IMR-90 (cell line): ENCODE measurements at places on chromosomes 2 and 18. TPM values are rescaled to one million over a fixed set of nuclear protein-coding genes. Genes with fewer than 3 reads are reported as not detected.

The FBXO41 gene
- total RNA-seq: 0.54 and 0.83 TPM in 2 replicates

The LIPG gene
- total RNA-seq: under 0.01 TPM in 1 of 2 replicates, not detected in the other

The TUBA4A gene
- total RNA-seq: 21.9 and 26.1 TPM in 2 replicates

The IL36A gene
- total RNA-seq: not detected in 2 replicates

DNA sequence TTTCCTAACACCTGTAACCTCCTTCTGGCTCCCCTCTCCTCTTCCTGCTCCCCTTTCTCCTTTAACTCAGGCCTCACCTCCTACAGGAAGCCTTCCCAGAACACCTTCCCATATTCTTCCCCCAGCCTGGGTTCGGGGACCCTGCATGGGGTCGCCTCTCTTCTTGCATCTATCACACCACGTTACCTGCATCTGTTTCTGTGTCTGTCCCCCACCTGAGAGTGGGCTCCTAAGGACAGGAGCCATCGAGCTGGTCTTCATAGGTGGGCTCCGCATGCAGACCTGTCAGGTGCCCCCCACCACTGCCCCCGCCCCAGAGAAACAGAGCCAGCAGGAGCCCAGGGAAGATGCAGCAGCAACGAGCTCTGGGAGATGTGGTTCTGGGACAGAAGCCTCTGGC is 123.2 kb upstream of the GLI2 start:
- H3K4me1 ChIP-seq: peaks cover 18% of the 10 kb centered on the region
- H3K27me3 ChIP-seq: peaks cover 10% of the 10 kb centered on the region; the same call in 1 of the 2 replicates
- H3K4me3 ChIP-seq: no peak overlapping the region
- DNase-seq: no peak
- no peak overlapping the region for H3K27ac ChIP-seq

GRCh38 chr18:46290440-46291020 is 186.3 kb downstream of the HAUS1 start:
- no peak overlapping the region for H3K4me3 ChIP-seq
- DNase-seq: no peak
- H3K27ac ChIP-seq: no peak overlapping the region
- H3K36me3 ChIP-seq: no peaks in the 10 kb centered on the region

- H3K4me3 ChIP-seq: no peak overlapping the region
- peaks cover 3% of the 10 kb centered on the region; the same call in 1 of the 2 replicates for H3K4me1 ChIP-seq
- no peak for DNase-seq
- no peaks in the 10 kb centered on the region for H3K27me3 ChIP-seq
- no peaks in the 10 kb centered on the region for H3K36me3 ChIP-seq
These were observed 23.9 kb downstream of the CHN1 start for GRCh38 chr2:174981331-174981730.

DNA sequence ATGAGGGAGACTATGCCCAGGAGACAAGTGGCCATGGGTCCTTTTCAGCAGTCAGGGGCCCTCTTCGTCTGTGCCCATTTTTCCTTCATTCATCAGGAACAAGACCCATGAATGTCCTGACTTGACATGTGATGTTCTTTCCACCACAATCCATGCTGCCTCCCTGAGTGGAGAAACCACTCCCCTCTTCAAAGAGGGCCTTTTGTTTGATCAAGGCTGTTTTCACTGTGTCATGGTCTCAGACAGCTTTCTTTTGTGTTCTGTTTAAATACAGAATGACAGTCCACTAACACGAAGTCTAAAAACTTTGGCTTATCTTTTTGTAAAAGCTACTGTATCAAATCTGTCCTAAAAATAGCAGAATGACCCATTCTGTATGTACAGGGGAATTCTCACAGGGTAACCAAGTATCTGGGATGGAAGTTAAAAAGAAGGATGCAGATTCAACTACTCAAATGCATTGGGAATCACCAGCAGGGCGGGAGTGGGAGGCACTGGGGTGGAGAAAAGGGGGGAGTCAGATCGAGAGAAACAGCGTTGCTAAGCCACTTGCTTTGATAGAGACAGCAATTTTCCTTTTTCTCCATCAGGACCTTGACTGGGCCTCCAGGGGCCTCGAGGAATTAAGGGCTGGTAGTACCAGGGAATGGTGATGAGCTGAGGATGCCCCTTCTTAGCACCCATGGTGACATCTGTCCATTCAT is 13.9 kb downstream of the LRP2 start:
- DNase-seq: no peak
- no peaks in the 10 kb centered on the region for H3K36me3 ChIP-seq
- no peaks in the 10 kb centered on the region for H3K4me1 ChIP-seq
- no peak overlapping the region for H3K27ac ChIP-seq
- H3K27me3 ChIP-seq: no peaks in the 10 kb centered on the region

- H3K36me3 ChIP-seq: no peaks in the 10 kb centered on the region
- H3K4me3 ChIP-seq: no peak overlapping the region
- peaks cover 10% of the 10 kb centered on the region for H3K4me1 ChIP-seq
- H3K27ac ChIP-seq: no peak overlapping the region
These were observed 244.5 kb downstream of the TCF4 start for GRCh38 chr18:55343396-55344073.

DNA sequence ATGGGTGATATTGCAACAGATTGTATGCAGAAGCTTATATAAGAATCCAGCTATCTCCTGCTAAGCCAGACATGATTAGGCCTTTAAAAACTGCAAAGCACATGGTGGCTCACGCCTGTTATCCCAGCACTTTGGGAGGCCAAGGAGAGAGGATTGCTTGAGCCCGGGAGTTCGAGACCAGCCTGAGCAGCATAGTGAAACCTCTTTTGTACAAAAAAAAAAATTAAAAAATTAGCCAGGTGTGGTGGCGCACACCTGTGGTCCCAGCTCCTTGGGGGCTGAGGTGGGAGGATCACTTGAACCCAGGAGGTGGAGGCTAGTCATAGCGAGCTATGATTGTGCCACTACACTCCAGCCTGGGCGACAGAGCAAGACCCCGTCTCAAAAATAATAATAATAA is 204.6 kb downstream of the TNS1 start:
- H3K36me3 ChIP-seq: peaks cover 28% of the 10 kb centered on the region
- H3K4me1 ChIP-seq: peaks cover 7% of the 10 kb centered on the region; the same call in 1 of the 2 replicates
- no peak overlapping the region for H3K4me3 ChIP-seq
- DNase-seq: no peak
- H3K27me3 ChIP-seq: no peaks in the 10 kb centered on the region

DNA sequence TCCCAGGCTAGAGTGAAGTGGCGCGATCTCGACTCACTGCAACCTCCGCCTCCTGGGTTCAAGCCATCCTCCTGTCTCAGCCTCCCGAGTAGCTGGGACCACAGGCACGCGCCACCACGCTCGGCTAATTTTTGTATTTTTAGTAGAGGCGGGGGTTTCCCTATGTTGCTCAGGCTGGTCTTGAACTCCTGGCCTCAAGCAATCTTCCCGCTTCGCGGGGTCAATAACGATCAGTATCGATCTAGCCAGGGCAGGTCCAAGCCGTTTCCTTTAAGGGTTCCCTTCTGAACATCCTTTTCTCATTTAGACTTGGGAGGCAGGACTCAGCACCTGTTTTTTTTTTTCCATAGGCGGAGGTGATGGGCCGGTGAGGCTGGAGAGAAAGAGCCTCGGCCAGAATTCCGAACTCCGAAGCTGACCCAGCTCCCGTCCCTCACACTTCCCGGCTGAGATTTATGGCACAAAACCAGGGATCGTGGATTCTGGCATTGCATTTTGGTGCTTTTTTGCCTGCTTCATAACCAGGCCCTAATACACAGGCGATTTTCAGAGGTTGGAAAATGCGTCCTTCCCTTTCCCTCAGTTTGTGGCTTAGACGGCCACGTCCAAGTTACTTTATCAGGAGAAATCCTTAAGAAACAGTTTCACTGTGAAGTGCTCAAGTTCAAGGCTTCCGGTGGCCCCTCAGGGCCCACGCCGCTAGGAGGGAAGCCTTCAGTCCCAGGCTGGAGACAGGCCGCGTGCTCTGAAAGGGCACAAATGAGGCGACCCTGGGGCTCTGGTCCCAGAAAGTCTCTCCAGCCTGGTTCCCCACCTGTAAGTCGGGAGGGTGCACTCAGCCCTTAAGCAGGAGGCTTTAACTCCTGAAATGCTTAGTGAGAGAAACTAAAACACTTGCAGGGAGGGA is 998 bp upstream of the SLC66A3 start:
- peak overlapping the region; percentile 69 for H3K27ac ChIP-seq
- H3K36me3 ChIP-seq: no peaks in the 10 kb centered on the region
- H3K27me3 ChIP-seq: peaks cover 2% of the 10 kb centered on the region; the same call in 1 of the 2 replicates
- DNase-seq: no peak
- H3K4me3 ChIP-seq: peak overlapping the region; percentile 45

DNA sequence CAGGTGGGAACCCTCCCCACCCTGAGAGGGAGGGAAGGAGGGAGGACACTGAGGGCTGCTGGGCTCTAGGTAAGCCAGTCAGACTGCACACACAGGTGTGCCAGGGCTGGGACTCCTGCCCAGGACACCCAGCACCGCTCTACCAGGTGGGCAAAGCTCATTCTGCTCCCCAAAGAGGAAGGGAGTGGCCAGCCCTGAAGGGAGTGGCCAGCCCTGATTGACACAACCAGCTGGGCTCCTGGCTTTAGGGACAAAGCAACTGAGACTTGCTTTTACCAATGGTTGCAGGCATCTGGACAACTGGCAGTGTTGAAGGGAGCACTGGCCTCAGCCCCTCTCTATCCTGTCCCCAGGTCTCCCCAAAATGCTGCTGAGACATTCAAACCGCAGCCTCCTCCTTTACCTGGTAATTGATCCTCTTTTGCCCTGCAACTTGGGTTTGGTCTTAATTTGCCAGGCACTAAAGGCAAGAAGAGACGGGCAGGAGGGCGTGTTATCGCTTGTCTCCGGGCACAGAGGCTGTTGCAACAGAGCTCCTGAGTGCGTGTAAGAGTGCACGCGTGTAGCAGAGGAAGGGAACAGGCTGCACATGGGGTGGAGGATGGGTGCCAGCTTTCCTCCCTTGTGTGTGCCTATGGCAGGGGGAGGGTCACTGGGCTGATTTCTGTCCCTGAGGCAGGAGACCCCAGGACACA is 14.5 kb upstream of the FOSL2 start:
- no peak overlapping the region for H3K4me3 ChIP-seq
- no peak overlapping the region for H3K27ac ChIP-seq
- DNase-seq: no peak

- no peaks in the 10 kb centered on the region for H3K4me1 ChIP-seq
- no peak overlapping the region for H3K4me3 ChIP-seq
- H3K27me3 ChIP-seq: peaks cover 3% of the 10 kb centered on the region; the same call in 1 of the 2 replicates
- H3K27ac ChIP-seq: no peak overlapping the region
These were observed 224.9 kb downstream of the INSIG2 start for GRCh38 chr2:118312969-118313756.
